ENCODE measurements at places on chromosomes 5 and 9.

- DNase-seq, result no peak
These were observed 45.2 kb upstream of the SARDH start for GRCh38 chr9:133783331-133783731.

DNA sequence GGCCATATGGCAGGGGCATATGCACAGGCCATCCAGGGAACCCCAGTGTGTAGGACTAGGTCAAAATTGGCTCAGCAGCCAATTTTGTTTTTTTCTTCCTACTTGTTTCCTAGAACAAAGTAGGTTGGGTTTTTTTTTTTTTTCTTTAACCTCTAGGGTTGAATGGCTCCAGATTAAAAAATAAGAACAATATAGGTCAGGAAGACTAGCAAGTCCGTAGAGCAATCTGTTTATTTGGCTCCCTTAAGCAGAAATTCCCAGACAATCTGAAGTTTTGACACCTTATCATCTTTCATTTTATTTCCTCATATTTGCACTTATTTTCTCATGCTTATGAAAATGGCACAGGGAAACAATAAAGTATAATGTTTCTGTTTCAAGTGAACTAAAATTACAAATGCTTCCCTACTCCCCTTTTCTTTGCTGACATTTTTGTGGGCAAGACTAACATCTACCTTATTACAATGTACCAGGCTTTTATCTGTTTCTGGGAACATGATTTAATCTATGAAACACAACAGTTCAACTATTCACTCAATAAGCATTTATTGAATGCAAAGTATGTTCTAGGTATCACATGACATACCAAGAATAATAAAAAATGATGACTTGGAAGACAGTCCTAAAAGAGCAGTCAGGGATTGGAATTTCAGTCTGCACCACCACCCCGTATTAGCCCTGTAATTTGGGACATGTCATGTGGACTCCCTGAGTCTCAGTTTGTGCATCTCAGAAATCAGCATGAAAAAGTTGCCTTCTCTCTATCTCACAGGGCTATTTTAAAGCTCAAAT is 30.5 kb downstream of the TLR4 start:
- no peak for DNase-seq

DNA sequence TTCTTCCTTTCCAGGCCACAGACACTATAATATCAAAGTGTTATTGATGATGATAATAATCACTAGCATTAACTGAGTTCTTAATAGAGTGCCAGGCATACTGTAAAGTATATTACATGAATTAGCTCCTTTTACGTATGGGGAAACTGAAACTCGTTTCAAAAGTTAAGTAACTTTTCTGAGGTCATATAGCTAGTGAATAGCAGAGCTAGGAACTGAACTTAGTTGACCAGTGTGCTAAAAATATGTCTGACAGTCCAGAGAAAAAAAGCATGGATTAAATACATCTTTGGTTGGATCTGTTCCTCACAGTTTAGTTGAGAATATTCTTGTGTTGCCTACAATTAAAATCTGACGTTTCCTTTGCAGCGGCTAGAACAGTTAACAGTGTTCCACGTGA is 18.4 kb upstream of the CATSPER3 start:
- no peak for DNase-seq

DNA sequence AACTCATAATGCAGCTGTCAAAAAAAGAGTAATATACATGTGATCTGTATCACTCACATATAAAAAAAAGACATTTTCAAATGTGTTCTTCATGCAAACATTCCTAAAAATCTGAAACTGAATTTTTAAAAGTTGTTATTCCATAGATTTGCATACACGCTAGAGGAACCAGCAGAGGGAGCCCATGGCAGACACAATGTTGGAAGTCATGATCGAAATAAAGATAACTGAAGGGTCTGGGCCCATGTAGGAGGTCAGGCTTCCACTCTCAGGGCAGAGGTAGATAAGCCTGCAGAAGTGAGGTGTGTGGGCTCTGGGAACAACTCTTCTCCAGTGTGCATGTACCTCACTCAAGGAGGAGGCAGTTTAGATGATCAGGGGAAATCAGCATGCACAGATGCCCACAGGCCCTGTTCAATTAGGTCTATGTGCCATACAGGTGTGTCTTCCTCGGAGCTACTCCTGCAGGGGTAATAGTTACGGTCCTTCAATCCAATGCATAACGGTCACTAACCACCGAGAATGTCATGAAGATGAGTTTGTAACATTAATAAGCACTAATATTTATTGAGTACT is 208.6 kb downstream of the EPB41L4A start:
- DNase-seq, result no peak

- DNase-seq, result no peak
These were observed 55.1 kb upstream of the DMRT1 start for GRCh38 chr9:786405-786804.

DNA sequence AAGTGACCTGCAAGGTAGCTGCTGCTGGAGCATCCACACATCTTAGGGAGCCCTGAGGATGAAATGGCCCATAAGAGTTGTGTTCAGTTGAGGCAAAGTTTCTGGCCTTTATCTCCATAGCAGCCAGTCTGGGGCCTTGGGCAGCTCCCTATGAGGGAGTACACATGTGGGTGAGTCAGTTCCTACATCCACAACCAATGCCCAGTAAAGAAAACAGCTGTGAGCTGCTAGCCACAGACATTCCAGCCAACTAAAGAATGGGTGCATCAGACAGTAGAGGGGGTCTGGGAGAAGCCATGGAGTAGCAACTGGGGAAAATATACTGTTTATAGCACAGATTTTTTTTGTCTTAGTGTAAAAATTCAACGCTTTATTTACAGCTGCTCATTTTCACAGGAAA is 720.7 kb downstream of the TLE1 start:
- DNase-seq, result no peak

DNA sequence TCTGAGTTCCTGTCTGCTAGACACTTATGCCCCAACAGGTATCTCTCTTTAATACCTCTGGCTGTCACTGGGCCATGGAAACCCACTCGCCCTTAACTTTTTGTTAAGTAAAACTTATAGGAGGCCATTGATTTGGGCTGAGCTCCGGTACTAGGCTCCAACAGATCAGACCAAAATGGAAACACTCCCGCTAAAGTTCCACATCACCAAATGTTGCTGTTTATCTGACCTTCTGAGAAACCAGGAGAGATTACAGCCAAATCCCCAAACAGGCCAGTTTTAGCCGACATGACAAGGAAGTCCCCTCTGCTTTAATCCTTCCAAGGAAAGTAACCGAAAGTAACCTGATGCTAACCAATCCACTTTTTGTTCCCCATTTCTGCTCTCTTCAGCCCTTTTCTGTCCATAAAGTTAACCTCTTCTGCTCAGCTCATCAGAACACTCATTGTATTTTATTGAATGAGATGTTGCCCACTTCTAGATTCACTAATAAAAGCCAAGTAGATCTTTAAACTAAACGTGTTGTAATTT is 115.2 kb upstream of the LHFPL2 start:
- DNase-seq, result no peak

- DNase-seq, result no peak
These were observed 930 bp downstream of the PRLR start for GRCh38 chr5:35229076-35230037.

DNA sequence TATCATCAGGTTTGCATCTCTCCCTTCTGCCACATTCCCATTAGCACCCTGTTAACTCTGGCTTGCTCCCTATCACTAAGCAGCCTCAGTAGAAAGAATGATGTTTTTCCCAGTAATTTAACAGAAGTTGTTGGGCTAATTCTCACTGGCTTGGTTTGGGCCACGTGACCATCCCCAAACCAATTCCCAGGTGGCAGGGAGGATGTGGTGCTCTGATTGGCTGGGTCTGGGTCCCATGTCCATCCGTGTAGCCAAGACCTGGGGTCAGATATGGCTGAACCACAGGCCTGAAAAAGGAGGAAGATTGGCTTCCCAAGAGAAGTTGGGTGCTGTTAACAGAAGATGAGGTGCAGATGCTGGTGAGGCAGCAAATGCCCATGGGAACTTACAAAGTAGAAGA is 122.0 kb downstream of the BOD1 start:
- DNase-seq, result no peak

DNA sequence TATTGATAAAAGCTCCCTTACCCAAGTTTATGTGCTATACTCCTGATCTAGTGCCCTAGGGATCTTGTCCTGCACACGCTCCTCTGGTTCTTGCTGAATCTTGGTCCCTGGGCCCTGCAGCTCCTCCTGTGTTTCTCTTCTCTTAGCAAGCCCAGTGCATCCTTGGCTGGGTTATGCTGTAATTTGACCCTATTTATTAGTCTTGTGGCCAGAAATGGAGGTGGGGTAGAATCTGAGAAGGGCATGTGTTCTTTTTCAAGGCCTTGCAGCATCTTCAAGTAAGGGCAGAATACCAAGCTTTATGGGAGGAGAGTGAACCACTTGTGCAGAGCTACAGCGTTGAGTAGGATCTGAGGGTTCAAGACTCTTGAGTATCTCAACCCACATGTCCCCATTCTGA is 366.8 kb downstream of the FAM170A start:
- no peak for DNase-seq

DNA sequence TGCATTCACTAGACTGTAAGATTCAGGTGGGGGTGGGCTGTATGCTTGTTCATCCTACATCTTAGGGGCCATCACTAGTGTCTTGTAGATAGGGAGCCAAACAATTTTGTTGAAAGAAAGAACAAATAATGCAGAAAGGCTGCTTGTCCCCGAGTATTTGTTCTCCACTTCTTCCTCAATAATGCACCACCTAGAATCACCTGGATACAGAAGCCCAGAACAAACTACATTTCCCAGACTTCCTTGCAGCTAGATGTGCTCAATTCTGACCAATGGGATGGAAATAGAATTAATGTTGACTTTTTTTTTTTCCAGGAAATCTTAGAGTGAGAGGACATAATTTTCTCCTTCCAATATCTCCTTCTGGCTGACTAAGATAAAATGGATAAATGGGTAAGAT is 38.9 kb upstream of the TNFSF8 start:
- no peak for DNase-seq

DNA sequence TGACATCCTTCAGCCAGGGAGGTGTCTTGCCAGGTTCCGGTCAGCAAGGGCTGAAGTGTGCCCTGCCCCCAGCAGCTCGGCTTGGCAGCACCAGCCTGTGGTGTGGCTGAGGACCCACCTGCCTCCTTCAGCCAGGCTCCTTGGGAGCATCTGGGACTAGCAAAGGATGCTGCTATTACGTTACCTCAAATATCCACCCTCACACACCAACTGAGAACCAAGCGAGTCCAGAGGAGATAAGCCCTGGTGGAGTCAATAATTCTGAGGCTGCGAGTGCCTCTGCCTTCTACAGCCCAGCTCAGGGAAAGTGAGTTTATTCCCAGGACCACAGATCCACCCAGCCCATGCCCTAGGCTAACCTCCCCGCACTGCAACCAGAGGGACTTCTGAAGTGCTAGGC is 57.1 kb upstream of the FSTL4 start:
- no peak for DNase-seq

- no peak for DNase-seq
These were observed at the start of gene SH3TC2 for GRCh38 chr5:149063017-149063687. Gene SH3TC2 (minus strand): TSS chr5:149063062. CDS start chr5:149063022, 40 bp downstream.

DNA sequence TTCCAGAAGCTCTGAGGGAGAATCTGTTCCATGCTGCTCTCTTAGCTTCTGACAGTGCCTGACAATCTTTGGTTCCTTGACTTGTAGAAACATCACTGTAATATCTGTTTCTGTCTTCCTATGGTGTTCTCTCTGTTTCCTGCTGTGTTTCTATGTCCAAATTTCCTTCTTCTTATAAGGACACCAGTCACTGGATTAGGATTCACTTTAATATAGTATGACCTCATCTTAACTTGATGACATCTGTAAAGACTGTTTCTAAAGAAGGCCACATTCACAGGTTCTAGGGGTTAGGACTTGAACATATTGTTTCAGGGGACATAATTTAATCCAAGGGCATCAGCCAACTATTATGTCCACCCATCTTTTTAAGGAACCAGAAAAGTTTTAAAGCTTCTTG is 265.6 kb downstream of the ZSWIM6 start:
- DNase-seq, result no peak

DNA sequence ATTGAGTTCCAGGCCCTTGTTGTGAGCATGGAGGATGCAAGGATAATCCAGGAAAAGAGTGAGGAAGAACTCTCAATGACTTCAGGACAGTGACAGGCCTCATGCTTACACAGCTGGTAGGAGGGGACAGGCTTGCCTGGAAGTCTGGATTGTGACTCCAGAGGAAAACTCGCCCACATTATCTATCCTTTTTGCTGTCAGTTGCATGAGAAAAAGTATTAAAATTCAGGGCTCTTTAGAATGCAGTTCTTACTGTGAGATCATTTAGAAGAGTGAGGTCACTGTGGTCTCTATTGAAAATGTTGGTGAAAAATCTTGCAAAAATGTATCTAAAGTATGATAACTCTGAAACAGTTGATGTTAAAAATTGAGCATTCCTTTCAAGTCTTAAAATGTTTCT is 30.5 kb downstream of the NTRK2 start:
- no peak for DNase-seq

DNA sequence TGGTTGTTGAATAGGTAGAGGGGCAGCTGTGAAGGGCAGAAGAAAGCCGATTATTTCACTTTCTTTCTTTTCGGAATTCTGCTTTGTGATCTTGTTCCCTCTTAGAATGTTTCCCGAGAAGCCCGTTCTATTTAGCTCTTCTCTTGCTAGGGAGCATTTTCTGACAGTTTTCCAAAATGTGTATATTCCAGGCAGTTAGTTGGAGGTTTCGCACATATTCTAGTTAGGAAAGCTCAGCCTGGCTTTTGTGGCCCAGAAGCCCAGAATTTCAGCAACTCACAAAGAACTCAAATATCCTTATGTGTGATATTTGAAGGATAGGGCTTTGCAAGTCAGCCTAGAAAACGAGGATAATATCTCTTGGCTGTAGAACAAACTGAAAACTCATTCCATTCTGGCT is 461.0 kb upstream of the C9orf72 start:
- no peak for DNase-seq

DNA sequence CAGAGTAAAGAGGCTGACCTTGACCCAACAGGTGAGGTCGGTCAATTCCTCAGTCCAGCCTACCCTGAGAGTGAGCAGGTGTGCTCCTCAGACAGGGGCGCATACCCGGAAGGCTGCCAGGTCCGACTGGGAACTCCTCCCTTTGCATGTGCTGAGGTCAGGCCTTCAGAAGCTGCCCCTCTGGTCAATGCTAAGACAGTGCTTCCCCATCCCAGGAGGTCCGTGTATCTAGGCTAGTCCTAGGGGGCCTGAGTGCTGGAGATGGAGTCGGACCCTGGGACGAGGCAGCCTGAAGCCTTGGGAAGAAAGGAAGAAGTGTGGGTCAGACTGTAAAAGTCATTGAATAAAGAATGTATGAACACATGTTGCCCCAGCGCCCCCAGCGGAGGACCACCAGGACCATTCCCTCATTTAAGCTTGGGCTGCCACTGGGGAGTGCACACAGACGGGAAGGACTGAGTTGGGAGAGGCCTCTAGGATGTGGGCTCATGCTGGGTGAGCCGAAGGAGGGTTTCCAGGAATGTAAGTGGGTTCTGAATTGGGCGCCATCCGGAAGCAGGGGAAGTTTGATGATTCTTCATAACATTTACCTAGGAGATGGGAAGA is 41.0 kb upstream of the GFPT2 start:
- no peak for DNase-seq
